ENCODE measurements at places on chromosomes 2 and 18.

GRCh38 chr2:81077396-81077795 is 772.8 kb upstream of the LRRTM1 start:
- no peak for DNase-seq

- no peak for DNase-seq
Measured at GRCh38 chr2:33484042-33484621, 7.7 kb downstream of the RASGRP3 start.

DNA sequence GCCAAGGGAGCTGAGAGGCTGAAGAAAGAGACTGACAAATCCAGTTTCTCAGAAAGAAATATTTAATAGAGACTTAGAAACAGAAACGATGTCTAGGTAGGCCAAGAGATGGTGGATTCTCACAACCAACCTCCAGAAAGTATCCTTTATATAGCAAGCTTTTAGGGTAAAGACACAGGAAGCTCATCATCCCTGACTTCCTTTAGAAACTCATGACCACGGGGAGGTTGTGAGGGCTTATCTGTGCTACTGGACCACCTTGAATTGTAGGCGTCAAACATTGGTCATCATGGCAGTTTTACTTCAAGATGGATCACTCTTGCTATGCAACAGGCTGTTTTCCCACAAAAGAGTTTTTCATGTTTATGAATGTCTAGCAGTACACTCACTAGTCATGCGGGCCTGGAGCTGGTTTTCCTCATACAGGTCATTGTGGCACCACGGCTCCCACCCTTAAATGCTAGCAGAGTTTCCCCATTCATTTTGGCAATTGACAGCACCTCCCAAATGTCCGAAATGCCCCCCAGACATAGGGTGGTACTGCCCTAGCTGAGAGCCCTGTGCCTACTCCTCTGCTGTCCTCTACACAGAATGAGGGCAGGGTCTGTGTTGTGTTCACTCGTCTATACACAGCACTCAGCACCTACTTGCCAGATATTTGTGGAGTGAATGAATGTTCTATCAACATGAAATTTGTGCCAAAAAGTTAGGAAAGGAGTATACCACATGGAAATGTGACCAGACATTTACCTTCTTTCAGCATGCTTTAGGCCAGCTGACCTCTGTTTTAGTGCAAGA is 89.0 kb downstream of the TMEM247 start:
- DNase-seq = no peak

- DNase-seq = no peak
Measured at GRCh38 chr2:449246-450067, 161.6 kb upstream of the ALKAL2 start.

- DNase-seq = no peak
Measured at GRCh38 chr2:234292962-234293243, 204.0 kb downstream of the ARL4C start.

- no peak for DNase-seq
Measured at GRCh38 chr2:67848551-67849285, 214.1 kb downstream of the C1D start.

DNA sequence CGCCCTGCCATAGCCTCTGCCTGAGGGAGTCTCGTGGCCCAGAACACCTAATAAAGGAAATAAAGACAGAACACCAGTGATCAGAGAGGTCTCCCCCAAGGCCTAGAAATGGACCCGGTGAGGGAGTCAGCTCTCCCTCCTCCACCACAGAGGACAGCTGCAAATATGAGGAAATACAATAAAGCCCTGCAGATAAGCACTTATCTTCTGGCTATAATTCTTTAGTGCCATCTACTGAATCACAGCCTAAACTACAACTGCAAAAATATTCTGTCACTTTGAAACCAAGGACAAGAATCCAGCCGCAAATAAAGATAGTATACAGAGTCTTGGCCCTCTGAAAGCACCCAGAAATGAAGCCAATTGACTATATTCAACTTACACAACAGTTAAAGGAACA is 42.4 kb upstream of the TACR1 start:
- DNase-seq = no peak
